ENCODE measurements at places on chromosomes 1 and 21.

DNA sequence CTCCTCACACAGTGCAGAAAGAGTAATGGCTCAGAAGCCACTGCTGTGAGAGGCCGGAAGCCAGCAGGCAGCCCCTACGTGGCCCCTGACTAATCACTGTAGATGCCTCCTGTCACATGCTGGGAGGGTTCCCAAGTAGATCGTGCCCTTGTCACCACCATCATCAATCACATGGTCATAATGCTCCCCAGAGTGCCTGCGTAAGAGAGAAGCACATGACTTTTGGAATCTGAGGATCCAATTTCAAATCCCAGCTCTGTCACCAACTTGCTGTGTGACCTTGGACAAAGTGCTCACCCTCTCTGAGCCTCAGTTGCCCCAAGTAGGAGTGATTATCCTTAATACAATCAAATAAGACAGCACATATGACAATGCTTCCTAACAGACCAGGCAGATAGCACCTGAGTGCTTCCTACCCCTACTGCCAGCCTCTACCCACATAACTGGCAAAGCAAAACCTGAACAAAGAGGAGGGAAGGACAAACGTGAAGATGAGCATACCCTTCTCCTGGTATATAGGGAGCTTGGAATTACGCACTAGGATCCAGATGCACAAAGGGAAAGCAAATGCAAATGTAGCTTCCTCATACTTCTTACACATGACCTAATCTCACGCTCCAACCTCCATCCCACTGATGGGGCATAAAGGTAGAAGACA is 65.7 kb downstream of the SDC3 start:
- DNase-seq: no peak

DNA sequence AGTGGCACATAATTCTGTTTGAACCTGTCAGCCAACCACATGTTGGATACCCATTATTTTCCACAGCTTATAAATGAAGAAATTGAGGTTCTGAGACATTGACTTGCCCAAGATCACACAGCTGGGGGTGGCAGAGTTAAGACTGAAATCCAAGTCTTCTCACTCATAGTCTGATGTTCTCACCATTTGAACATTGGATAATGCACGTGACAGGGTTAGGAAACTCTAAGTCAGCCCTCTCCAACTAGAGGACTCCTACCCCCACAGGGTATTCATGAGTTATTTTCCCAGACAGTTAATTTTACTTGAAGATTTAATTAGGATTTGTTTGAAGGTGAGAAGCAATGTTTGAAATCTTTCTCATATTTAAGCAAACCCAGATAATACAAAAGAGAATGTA is 38.1 kb upstream of the C1orf105 start:
- DNase-seq: no peak

DNA sequence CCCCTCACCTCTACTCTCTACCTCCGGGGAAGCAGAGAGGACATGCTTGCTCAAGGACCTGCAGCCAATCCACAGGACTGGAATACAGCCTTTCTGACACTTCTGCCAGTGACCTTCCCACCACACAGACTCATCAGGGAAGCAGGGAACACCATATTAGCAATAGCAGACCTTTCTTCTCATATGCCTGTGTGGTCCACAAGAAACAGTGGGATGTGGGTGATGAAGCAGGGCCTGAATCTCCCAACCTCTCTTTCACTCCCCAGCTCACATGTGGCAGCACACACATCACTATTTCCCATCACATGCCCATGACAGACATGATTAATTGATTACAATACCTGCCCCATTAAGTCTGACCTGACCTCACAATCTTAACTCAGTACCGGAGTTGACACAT is 695.1 kb downstream of the MATN1 start:
- no peak for DNase-seq

DNA sequence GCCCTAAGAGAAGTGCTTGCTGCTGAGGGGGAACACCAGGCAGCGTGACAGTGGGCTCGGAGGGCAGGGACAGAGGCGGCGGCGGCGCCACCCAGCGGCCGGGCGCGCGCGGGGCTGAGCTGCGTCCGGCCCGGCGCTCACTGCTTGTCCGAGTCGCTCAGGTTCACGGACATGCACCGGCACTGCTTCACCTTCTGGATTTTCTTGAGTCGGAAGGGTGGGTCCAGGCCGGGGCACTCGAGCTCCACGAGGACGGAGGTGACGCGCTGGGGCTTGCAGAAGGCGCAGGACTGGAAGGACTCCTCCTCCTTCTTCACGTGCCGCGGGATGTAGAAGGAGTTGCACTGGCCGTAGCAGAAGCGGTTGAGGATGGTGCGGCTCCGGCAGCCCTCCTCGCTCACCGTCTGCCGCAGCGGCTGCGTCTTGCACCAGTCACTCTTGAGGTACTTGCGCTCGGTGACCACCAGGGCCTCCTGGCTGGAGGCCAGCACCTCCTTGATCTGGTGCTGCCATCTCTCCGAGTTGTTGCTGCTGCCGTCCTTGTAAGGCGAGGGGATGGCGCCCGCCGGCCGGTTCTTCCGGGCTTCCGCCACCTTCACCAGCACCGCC is 119.0 kb downstream of the GREM2 start:
- DNase-seq: no peak

DNA sequence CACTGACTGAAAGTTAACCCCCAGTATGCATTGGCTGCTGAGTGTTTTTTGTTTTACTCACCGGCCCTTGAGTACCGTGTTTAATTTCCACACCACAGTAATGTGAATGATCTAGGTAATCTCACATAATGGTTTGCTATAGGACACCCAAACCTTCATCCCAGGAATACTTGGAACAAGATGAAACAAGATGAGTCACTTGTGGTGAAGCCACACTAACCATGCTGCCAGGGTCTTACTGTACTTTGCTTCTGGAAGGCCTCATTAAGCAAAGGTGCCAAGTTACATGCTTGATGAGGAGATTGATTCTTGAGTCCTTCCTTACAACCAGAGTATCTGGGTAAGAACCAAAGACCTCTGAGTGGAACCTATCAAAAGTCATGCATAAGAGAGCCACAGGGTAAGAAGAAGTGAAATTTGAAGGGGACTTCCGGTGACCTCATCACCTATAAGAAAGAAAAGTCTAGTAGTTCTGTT is 163.3 kb downstream of the NRIP1 start:
- DNase-seq: no peak

GRCh38 chr1:64363616-64364015 is 106.3 kb upstream of the CACHD1 start:
- no peak for DNase-seq

- DNase-seq: no peak
Measured at GRCh38 chr21:23601549-23601948, 2005.7 kb downstream of the MRPL39 start.

- DNase-seq: no peak
Measured at GRCh38 chr1:212290608-212291007, 5.4 kb downstream of the PPP2R5A start.

DNA sequence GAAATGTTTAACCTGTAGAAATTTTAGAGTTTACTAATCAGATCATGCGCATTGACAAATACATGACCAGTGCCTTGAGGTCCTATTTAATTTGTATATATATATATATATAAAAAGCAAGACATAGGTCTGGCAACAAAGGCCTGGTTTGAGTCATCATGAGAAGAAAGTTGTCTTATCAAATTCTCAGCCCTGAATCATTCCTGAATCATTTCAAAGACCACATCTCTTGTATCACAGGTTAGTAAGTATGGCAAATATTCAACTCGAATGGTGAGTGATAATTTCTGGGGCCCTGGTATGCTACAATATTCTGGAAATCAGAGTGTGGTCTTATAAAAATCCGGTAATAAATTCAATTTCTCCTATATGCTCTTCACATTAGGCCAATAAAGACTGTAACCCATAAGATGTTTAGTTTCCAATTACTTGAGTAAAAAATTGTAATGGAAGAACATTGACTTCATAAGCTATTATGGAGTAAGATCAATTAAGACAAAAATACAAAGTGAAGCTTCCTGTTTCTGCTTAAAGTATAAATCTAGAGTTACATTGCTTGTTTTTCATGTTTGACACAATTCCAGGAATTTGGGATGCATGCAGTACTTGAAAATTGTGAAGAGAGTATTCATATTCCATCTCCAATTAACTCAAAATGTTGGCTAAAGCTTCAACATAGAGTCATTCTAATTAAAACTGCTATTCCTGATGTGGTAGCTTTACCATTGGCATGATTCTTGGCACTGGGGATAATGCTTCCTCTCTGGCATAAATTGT is 309.4 kb downstream of the BRINP3 start:
- DNase-seq: no peak

GRCh38 chr21:36723371-36723881 is 24.5 kb downstream of the SIM2 start:
- no peak for DNase-seq

GRCh38 chr1:235416662-235417049 is 49.4 kb downstream of the TBCE start:
- DNase-seq: no peak

DNA sequence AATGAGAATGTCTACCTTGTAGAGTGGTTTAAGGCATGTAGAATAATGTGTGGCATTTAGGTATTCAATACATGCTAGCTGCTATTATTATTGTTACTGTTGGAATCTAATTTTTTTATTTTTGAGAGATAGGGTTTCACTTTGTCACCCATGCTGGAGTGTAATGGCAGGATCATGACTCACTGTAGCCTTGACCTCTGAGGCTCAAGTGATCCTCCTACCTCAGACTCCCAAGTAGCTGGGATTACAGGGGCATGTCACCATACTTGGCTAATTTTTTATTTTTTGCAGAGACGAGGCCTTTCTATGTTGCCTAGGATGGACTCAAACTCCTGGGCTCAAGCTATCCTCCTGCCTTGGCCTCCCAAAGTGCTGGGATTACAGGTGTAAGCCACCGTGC is 61.9 kb downstream of the EPB41 start:
- DNase-seq: no peak

DNA sequence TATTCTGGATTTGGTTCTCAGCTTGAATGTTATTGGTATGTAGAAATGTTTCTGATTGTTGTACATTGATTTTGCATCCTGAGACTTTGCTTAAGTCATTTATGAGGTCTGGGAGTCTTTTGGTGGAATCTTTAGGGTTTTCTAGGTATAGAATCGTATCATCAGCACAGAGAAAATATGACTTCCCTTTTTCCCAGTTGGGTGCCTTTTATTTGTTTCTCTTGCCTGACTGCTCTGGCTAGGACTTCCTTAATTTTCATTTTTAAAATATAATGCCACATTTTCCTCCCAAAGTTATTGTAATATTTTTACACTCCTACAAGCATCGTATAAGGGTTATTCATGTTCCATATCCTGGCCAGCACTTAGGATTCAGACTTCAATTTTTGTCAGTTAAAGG is 111.1 kb downstream of the FNBP1L start:
- no peak for DNase-seq

DNA sequence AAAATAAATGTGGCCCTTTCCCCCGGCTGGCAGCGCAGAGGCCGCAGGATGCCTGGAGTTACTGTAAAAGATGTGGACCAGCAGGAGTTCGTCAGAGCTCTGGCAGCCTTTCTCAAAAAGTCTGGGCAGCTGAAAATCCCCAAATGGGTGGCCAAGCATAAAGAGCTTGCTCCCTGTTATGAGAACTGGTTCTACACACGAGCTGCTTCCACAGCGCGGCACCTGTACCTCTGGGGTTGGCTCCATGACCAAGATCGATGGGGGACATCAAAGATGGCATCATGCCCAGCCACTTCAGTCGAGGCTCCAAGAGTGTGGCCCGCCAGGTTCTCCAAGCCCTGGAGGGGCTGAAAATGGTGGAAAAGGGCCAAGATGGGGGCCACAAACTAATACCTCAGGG is 95.9 kb downstream of the LRIG2 start:
- DNase-seq: no peak

- DNase-seq: no peak
Measured at GRCh38 chr1:172449585-172450523, 6.0 kb upstream of the PIGC start.

DNA sequence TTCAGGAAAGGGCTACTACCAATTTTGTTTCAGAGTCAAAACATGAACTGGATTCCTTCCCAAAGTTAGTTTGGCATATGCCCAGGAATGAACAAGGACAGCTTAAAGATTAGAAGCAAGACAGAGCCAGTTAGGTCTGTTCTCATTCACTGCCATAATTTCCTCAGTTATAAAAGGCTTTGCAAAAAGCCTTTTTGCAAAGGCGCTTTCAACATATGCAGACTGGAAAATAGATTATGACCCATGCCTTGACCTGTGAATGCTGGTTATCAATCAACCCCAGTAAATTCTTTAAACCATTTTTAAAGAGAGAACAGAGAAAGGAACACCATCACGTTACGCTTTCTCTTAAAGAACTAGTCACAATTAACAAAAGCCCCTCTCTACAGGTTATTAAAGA is 1.7 kb upstream of the FRRS1 start:
- DNase-seq: no peak

DNA sequence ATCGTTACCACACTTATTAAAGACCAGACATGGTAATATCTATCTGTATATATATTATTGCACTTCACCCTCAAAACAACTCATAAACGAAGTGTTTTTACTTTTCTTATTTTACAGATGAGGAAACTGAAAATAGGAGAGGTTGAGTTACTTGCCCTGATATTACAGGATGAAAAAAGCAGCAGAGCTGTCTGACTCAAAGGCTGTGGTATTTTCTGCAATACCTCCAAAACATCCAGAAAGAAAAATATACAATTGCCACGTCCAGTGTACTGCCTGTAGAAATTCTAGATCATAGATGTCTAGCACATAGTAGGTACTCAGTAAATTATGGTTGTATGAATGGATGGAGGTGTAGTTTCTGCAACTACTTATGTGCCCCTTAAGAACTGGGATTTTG is 5.2 kb upstream of the TARBP1 start:
- DNase-seq: no peak

DNA sequence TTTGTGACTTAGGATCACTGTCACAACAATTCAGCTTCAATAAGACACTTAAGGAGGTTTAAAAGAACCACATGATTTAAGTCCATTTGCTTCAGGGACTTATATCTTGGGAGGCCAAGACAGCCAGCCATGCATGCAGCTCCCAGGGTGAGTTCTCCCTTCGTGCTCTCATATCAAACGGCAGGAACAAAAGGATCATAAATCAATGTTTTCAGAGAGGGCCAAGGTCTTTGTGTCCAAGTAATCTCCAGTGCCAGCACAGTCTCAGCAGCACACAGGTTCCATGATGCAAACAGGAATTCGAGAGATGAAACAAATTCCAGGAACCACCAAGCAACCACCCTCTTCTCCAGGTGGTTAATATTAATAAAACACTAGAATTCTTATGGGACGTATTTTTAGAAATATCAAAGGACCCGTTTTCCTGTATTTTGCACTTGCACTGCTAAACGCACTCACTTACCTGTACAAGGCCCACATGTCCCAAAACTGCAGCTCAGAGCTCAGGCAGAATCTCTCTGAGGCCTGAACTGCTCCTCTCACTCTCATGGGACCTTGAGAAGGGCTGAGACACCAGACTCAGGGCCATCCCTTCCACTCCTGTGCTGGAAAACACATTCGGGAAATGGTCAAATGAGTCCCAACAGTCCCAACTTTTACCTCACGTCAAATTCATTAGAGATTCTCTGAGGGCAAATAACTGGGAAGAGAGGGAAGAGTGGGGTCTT is 100.0 kb upstream of the RAB4A start:
- DNase-seq: no peak

GRCh38 chr1:155499953-155500639 is 62.5 kb downstream of the ASH1L start:
- no peak for DNase-seq

- DNase-seq: no peak
Measured at GRCh38 chr1:226481133-226481532, 67.4 kb upstream of the STUM start.
